HCT116 (cell line): ENCODE measurements at places on chromosomes 7 and 10. TPM values are rescaled to one million over a fixed set of nuclear protein-coding genes. Genes with fewer than 3 reads are reported as not detected.

The GIMAP5 gene
- total RNA-seq: 0.57 TPM

DNA sequence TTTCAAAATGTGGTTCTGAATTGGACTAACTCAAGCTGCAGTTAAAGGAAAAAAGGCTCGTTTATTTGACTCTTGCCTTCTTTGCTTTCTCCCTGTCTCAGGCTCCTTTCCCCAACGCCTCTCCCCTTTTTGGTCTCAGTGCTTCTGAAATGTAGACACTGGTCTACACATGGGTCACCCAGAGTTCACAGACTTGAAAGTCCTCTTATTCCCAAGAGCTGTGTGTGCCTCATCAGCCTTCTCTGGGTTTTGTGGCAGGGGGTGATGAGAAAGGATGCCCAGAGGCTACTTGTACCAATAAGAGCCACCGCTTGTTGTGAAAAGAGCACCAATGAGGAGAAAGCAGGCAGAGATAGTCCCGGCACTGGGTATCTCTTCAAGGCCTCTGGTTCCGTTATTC is 125.7 kb downstream of the BICC1 start:
- no peaks in the 10 kb centered on the region for H3K4me1 ChIP-seq
- H3K27ac ChIP-seq: no peak overlapping the region
- peaks cover 12% of the 10 kb centered on the region; the same call in 1 of the 2 replicates for H3K27me3 ChIP-seq
- H3K36me3 ChIP-seq: no peaks in the 10 kb centered on the region

DNA sequence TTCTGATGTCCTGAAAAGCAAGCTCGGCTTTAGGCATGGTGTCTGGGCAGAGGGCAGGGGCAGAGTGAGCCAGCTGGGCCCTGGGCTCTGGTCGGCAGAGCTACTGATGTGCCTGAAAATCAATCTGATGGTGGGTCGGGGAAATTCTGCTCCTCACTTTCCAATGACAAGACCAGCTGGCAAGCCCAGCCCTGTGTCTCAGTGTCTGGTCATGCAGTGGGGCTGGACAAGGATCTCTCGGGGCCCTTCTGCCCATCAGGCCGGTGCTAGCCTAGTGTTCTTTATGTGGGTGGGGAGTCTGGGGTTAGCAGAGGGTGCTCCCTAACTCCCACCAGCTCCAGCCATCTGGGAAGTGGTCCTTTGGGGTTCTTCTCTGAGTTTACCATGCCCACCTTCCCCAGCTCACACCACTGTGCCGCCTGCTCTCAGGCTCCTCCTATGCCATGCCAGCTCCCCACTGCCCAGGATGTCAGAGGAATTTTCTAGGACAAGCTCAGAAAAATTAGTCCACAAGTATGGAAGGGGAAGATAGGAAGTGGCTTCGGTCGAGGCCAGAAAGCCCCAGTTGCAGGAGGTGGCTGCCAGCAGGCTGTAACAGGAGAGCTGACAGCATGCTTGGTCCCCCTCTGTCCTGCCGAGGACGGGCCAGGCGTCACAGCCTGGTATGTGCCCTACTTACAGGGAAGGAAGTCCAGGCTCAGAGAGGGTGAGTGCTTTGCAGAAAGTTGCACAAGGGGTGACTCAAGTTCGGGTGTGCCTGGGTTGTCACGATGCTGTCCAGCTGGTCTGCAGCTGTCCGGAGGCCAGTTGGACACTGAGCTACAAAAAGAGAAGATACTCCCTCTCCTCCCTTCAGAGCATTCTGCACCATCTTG is 135.2 kb downstream of the ADCY1 start:
- H3K4me3 ChIP-seq: no peak overlapping the region
- peaks cover 36% of the 10 kb centered on the region for H3K27me3 ChIP-seq
- no peak for DNase-seq
- no peak overlapping the region for H3K27ac ChIP-seq
- H3K4me1 ChIP-seq: no peaks in the 10 kb centered on the region

- no peak for DNase-seq
- no peaks in the 10 kb centered on the region for H3K4me1 ChIP-seq
- H3K27ac ChIP-seq: no peak overlapping the region
These were observed 449.6 kb downstream of the SORCS1 start for GRCh38 chr10:106714734-106715555.

DNA sequence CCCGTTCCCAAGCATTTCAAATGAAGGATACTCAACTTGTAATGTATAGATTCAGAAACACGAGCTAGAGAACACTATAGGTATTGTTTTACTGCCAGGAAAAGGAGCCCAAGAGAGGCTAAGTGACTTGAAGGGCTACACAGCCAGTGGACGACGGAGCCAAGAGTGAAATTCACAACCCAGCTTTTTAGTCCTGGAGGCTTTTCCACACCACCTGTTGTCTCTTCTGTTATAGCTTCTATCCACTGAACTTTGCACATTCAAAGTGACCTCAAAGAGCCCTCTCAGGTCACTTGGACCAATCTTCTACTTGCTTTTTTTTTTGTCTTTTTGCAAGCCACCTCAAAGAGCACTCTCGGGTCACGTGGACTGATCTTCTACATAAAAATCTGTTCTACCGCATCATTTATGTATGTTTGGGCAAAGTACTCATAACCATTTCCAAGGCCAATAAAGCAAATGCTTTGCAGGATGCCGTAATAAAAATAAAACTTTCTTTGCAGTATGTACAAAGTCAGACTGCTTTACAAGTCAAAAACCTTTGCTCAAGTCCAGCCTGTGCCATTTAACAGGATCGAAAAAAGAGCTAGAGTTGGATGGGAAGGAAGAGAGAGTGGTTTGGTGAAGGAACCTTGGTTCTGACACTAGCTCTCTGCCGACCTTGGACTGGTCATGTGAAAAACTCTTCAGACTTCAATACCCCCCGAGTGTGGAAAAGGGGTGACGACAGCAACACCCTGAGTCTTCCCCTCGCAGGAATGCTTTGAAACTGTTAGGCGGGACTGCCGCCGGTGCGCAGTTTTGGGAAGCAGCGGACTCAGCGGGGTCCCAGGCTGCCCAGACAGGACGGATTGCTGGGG is 821 bp downstream of the SLC35B4 start:
- peak overlapping the region; percentile 31; the same call in 1 of the 2 replicates for H3K27ac ChIP-seq
- H3K36me3 ChIP-seq: no peaks in the 10 kb centered on the region
- peak overlapping the region; percentile 80 for H3K4me3 ChIP-seq
- H3K4me1 ChIP-seq: peaks cover 12% of the 10 kb centered on the region
- DNase-seq: no peak

- H3K27me3 ChIP-seq: no peaks in the 10 kb centered on the region
- no peak overlapping the region for H3K4me3 ChIP-seq
- H3K27ac ChIP-seq: no peak overlapping the region
- peaks cover 33% of the 10 kb centered on the region; the same call in 1 of the 2 replicates for H3K36me3 ChIP-seq
These were observed 9.5 kb downstream of the PPIA start for GRCh38 chr7:44805950-44806349.

- H3K27ac ChIP-seq: no peak overlapping the region
- no peaks in the 10 kb centered on the region; the same call in 1 of the 2 replicates for H3K36me3 ChIP-seq
- peaks cover 40% of the 10 kb centered on the region for H3K4me1 ChIP-seq
- H3K27me3 ChIP-seq: no peaks in the 10 kb centered on the region
These were observed 2.5 kb downstream of the SLK start for GRCh38 chr10:103969436-103969835.

GRCh38 chr7:20785157-20786048 is 1.3 kb downstream of the SP8 start:
- H3K4me3 ChIP-seq: no peak overlapping the region
- DNase-seq: no peak
- H3K4me1 ChIP-seq: 0 out of 2 replicates have a peak, but pooled peaks cover 2% of the 10 kb centered on the region
- no peaks in the 10 kb centered on the region for H3K36me3 ChIP-seq
- no peak overlapping the region for H3K27ac ChIP-seq
